NCI-H2107 (cell line): ENCODE measurements at places on chromosomes 1 and 21.

DNA sequence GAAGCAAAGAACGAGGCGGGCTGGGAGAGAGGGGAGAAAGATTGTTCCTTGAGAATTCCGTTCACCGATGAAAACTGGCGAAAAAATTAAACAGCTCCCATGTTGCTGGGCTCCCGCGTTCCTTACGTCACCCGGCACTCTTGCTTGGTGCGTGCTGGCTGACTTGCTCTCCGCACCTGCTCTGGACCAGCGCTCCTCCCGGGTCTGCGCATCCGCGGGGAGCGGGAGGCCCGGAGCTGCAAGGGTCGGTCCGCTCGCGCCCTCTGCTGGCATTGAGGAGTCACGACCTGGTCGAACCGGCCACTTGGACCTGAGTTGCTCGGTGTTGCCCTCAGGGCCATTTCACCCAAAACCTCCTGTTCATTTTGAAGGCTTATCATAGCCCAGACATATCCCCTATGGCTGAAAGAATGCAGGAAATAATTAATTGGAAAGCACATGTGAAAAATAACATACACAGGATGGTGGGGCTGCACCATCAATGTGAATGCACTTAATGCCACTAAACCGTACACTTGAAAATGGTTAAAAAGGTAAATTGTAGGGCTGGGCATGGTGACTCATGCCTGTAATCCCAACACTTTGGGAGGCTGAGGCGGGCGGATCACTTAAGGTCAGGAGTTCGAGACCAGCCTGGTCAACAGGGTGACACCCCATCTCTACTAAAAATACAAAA lies 98.9 kb upstream of the BACE2 start:
- DNase-seq = peak; percentile 92

- no peak for DNase-seq
Observed at GRCh38 chr1:221633841-221634409, 108.0 kb downstream of the DUSP10 start.

GRCh38 chr1:204650911-204651570 lies 34.5 kb downstream of the LRRN2 start:
- DNase-seq = no peak

DNA sequence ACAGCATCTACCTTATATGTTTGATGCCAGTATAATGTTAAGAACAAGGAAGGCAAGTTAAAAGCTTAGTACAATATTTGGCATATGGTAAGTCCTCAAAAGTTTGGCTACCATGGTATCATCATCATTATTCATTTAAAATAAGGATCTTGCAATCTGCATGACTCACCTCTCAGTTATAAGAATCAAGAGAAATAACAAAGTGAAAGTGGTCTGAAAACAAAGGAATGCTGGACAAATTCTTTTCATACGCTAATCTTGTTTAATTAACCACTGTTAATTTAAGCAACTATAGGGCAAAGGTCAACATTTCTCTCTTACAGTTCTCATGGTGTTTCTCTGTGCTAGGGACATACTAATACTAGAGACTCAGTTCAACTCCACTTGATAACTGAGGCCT lies 13.0 kb upstream of the CLDN19 start:
- no peak for DNase-seq

- no peak for DNase-seq
Observed at GRCh38 chr1:183576537-183576936, 13.7 kb downstream of the NCF2 start.

- DNase-seq = no peak
Observed at GRCh38 chr1:241717975-241718374, 65.9 kb downstream of the WDR64 start.

- DNase-seq = no peak
Observed at GRCh38 chr1:203281033-203281432, 24.3 kb upstream of the BTG2 start.

- DNase-seq = no peak
Observed at GRCh38 chr1:101253976-101254674, 17.3 kb downstream of the S1PR1 start.

- peak; percentile 64 for DNase-seq
Observed at GRCh38 chr21:17819877-17820229, 697 bp upstream of the C21orf91 start.

GRCh38 chr1:77509051-77509492 lies 173.4 kb downstream of the ZZZ3 start:
- no peak for DNase-seq

DNA sequence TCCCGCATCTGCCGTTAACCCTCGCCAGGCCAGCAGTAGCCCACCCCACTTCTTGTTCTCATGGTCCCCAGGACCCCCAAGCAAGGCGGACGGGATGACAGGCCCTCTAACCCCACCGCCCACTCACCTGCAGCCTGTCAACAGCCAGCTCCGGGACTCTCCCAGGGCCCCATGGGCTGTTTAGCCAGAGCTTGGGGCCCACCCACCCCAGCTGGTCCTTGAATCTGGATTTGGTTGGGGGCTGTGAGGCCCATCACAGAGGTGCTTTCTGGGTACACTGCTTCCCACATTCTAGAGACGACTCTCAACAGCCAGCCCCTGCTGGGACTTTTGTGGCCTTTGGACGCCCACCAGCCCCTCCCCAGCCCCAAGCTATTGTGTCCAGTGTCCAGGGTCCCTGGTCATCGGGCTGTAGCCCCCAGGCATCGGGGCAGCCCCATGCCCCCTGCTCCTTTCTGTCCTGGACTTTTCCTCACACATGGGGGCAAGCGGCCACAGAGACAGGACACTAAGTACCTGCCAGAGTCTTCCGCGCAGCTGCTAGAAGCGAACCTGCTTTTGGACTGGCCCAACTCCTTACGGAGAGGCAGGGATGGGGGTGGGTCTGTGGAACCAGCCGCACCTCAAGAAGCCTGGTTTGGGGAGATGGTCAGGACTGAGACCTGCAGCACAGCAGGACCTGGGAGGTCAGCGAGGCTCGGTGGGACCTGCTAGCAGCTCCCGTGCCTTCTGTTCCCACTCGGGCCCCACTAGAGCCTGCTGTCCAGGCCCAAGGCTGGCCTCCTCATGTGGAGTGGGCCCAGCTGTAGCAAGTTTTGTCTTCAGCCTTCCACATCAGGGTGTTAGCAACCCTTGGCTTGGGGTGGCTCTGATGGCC lies 208.1 kb upstream of the VAMP3 start:
- DNase-seq = no peak

DNA sequence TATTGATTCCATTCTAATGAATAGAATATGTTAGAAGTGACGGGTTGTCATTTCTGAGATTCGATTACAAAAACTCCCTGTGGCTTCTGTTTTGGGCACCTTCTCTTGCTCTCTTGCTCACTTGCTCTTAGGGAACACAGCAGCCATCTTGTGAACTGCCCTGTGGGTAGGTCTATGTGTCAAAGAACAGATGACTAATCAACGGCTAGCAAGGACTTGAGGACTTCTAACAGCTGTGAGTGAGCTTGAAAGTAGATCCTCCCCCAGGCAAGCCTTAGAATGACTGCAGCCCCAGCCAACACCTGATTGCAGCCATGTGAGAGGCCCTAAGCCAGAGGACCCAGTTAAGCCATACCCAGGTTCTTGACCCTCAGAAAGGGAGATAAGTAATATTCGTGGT lies 49.3 kb downstream of the AZIN2 start:
- no peak for DNase-seq

DNA sequence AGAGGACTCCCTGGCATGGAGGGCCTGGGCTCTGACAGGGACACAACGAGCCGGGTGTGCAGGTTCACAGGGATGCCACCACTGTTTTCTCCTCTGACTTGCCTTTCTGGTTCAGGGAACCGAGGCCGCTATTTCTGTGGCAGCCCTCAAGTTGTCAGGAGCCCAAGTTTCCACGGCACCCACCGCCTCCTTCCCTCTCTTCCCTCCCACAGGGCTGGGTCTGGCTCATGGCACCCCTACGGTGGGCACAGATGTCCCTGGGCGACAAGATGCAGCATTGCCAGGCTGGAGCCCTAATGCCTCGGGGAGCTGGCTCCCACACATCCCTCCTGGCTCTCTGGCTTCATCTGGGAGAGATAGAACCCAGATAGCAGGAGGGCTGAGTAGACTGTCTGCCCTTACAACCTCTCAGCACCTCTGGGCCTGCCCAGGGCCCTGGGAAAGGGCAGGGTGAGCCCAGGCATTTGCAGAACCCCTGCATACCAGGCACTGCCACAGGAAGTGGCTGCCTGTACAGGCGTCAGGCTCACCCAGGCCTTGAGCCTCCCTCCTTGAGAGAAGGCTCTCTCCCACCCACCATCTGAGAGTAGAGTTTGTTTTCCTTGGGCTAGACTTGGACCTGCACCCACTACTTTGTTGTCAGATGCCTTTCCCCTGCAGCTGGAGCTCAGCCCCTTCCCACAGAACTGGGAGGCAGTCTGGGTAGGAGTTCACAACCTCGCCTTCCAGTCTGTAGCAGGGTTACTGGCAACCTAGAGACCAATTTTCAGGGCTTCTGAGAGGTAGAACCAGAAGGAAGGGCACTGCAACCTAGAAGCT lies 20.5 kb downstream of the KCNC4 start:
- no peak for DNase-seq

- DNase-seq = no peak
Observed at GRCh38 chr1:56540467-56540866, 38.9 kb downstream of the PLPP3 start.

- DNase-seq = no peak
Observed at GRCh38 chr1:160724465-160725242, 13.0 kb upstream of the CD48 start.

- no peak for DNase-seq
Observed at GRCh38 chr1:65231718-65232330, 77.5 kb upstream of the DNAJC6 start.

DNA sequence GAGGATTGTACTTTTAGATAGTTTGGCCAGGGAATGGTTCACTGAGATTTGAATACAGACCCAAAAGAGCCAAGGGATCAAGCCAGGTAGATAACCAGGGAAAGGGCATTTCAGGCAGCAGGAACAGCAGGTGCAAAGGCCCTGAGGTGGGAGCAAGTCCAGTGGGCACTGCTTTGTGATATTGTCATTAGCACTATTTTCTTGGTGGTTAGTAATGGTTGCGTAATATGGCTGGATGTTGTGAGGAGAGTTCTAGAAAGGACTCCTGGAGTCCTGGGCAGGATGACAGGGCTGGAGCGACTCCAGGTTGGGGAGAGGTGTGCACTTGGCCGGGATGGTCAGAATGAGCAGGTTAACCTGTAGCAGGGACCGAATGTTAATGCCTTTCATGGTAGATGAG lies 4.4 kb downstream of the AZIN2 start:
- DNase-seq = no peak

- DNase-seq = no peak
Observed at GRCh38 chr1:11611638-11612327, 42.4 kb downstream of the FBXO2 start.
